ENCODE measurements at places on chromosomes 7 and 10. TPM values are rescaled to one million over a fixed set of nuclear protein-coding genes. Genes with fewer than 3 reads are reported as not detected.

Gene OR2A14
- not detected for total RNA-seq

Gene DIP2C
- 29.9 TPM for total RNA-seq

Gene TUBB8
- not detected for total RNA-seq

GRCh38 chr10:94416896-94417295 is 14.6 kb downstream of the TBC1D12 start:
- DNase-seq: no peak

- no peak for DNase-seq
These were observed 7.4 kb upstream of the APBB1IP start for GRCh38 chr10:26430641-26431163.

DNA sequence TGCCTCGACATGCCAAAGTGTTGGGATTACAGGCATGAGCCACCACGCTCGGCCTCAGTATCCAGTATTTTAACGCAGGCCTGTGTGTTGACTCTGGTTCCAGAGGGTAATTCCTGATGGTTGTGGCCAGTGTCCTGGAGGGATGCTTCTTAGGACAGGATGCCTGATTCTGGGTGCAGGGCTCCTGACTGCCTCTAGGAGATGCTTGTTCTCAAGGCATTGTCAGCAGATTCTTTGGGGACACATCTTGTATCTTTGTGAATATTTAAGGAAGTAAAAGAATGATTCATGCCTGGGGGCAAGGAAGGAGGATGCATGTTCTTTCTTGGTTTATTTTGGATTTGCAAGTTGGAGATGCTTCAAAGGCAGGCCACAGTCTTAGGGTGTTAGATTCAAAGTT is 2.2 kb downstream of the ZDHHC4 start:
- no peak for DNase-seq

DNA sequence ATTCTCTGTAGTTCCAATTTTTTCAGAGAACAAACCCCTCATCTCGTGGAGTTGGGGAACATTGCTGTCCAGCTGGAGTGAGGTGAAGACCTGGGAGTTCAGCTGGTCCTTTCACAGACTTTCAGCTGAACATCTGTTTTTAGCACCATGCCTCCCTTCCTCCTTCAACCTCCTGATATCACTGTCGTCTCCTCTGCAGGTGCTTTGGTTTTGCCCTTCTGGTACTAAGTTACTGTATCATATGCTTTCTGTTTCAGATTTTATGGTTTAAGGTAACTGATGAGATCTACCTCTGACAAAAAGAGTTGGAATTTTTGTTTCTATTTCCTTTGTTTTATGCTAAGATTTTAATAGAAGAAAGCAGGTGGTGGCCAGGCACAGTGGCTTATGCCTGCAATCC is 102.9 kb downstream of the ZNF438 start:
- no peak for DNase-seq
